ENCODE measurements at places on chromosomes 16 and 17.

GRCh38 chr16:25855063-25855462, 163.3 kb downstream of the HS3ST4 start:
- DNase-seq: no peak

DNA sequence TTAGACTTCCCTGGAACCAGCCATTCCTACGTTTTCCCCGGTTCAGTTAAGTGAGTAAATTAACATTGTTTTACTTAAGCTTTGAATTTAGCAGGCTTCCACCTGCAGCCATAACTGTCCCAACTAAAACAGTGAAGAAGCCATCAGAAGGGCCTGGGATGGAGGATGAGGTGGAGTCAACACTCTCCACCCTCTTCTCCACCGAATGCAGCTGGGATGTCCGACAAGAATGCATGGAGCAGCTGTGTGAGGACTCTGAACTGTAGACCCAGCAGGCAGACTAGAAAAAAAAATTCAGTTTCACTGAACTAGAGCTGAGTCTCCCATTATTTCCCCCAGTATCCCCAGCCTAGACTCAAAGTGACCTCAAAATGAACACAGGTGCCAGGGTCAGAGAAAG, 114.8 kb downstream of the C16orf95 start:
- DNase-seq: no peak

GRCh38 chr17:40338058-40338457, 26.5 kb downstream of the GJD3 start:
- DNase-seq: no peak

DNA sequence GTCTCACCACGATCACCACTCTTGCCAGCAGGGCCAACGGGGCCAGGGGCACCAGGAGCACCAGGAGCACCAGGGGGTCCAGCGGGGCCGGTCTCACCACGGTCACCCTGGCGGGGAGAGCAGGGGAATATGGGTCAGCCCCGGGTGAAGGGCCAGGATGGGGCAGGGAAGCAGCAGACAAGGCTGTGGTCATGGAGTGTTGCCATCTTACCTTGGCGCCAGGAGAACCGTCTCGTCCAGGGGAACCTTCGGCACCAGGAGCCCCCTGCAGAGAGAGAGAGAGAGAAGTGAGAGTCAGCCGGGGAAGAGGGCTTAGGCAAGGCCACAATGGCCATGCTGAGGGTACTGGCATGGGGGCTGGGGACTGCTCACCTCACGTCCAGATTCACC, 12.9 kb downstream of the COL1A1 start:
- no peak for DNase-seq

DNA sequence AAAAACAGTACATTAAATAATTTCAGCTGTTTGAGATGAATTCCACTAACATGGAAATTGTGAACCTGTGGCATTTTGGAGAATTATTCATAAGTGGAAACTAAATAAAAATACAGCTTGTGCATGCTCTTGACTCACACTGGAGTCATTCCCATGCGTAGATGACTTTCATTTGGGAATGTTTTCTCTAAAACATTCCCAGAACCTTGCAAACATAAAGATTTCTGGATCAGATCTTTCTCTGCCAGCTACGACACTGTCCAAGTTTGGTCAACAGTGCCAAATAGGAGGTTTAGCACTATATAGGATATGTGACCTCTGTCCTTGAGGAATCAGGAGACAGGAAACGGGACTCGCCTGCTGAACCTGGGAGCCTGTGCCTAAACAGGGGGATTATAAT, 400.9 kb downstream of the SLC39A11 start:
- DNase-seq: no peak

Measured in activated CD8-positive, alpha-beta memory T cell treated with anti-CD3 and anti-CD28 coated beads for 48 hours (primary cell).